Cardiac atrium fibroblast (primary cell): ENCODE measurements at places on chromosomes 3 and 15. TPM values are rescaled to one million over a fixed set of nuclear protein-coding genes. Genes with fewer than 3 reads are reported as not detected.

Gene TMCO5A
- not detected in 2 replicates for total RNA-seq

Gene GLDN
- total RNA-seq: 0.36 TPM in 1 of 2 replicates, not detected in the other

Gene NRROS
- 0.36 and 1.3 TPM in 2 replicates for total RNA-seq

Gene ZNF662
- 0.32 and 0.36 TPM in 2 replicates for total RNA-seq

Gene NDN
- total RNA-seq: 83.2 and 109 TPM in 2 replicates

Gene ACVR2B
- total RNA-seq: 0.90 and 1.1 TPM in 2 replicates

Gene RFT1
- 14.3 and 22.9 TPM in 2 replicates for total RNA-seq

Gene GRAMD1C
- total RNA-seq: 2.3 and 2.6 TPM in 2 replicates

Gene BSN
- 0.16 and 0.36 TPM in 2 replicates for total RNA-seq

Gene C3orf70
- total RNA-seq: 2.4 and 3.1 TPM in 2 replicates

Gene PCYT1A
- total RNA-seq: 82.5 and 89.0 TPM in 2 replicates

Gene GRM2
- under 0.01 and 1.6 TPM in 2 replicates for total RNA-seq

Gene GCNT3
- total RNA-seq: not detected in 2 replicates

Gene GOLGA8J
- not detected in 2 replicates for total RNA-seq

Gene CCDC39
- total RNA-seq: not detected in 2 replicates
